Tibial artery (tissue), 4 donors: ENCODE measurements at places on chromosomes 16 and 17.

DNA sequence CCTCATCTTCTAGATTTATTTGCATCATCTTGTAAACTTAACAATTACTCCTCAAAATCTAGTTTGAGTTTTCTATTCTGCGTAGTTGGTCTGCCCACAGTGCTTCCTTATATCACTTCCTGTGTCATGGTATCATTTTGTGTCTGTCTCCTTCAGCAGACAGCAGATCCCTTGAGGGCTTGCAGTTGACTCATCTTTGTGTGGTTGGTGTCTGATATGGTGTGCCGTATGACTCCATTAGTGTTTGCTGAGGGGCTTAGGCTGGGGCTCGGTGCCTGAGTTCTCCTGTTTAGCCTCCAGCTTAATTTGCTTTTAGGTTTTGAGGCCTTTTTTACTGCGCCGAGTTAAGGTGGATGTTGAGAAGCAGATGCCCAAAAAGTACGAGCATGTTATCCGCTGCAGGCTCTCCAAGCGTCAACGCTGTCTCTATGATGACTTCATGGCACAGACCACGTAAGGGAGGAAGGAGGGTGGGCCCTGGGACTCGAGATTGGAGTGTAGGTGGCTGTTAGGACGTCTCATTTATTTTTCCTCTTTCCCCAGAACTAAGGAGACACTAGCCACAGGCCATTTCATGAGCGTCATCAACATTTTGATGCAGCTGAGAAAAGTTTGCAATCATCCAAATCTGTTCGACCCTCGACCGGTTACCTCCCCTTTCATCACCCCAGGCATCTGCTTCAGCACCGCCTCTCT, 16.9 kb downstream of the SRCAP start:
- H3K4me3 ChIP-seq: no peak overlapping the region
- peaks cover 82% of the 10 kb centered on the region for H3K36me3 ChIP-seq
- H3K27ac ChIP-seq: no peak overlapping the region
- DNase-seq: no peak
- H3K27me3 ChIP-seq: no peaks in the 10 kb centered on the region

DNA sequence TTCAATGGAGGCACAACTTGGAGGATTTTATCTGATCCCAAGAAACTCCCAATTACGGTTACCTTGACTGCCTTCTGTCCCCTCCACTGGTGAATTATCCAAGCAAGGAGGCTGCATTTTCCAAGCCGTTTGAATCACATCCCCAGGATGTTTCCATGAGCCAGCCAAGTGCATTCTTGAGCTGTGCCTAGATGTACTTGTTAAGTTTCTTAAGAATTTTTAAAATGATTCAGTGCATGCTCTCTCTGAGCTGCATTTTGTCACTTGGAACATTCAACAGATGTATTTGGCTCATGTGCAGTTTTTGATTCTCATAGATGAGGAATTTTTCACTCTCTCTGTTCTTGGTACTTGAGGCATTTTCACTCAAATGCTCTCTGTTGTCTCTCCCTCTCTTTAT, 202.6 kb upstream of the MYOCD start:
- H3K4me1 ChIP-seq: no peaks in the 10 kb centered on the region
- H3K27ac ChIP-seq: no peak overlapping the region
- no peak overlapping the region for H3K4me3 ChIP-seq
- H3K36me3 ChIP-seq: no peaks in the 10 kb centered on the region
- no peak for DNase-seq

- H3K36me3 ChIP-seq: peaks cover 8% of the 10 kb centered on the region
- no peak for DNase-seq
- H3K4me1 ChIP-seq: peaks cover 6% of the 10 kb centered on the region
These were observed 15.3 kb downstream of the ENGASE start for GRCh38 chr17:79089720-79090442.

DNA sequence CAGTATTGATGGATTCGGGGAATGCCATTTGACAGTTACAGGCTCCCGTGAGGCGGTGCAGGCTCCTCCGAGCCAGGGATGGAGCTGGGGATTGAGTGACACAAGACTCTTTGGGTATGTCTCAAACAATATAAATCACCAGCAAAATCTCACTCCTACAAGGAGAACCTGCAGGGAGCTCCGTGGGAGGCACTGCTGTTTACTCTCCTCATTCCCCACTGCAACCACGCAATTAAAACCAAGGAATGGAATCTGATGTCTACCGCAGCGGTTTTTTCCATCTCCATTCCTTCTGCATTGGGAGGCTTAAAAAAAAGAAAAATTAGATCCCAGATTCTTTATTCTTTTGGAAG, 157.9 kb downstream of the WWOX start:
- no peak overlapping the region for H3K4me3 ChIP-seq
- no peak overlapping the region for H3K27ac ChIP-seq
- H3K36me3 ChIP-seq: no peaks in the 10 kb centered on the region

GRCh38 chr16:31134091-31134571, 1.4 kb downstream of the PRSS8 start:
- peaks cover 42% of the 10 kb centered on the region for H3K36me3 ChIP-seq
- H3K27me3 ChIP-seq: peaks cover 14% of the 10 kb centered on the region
- no peak for DNase-seq
- H3K4me3 ChIP-seq: no peak overlapping the region
- H3K4me1 ChIP-seq: peaks cover 34% of the 10 kb centered on the region

DNA sequence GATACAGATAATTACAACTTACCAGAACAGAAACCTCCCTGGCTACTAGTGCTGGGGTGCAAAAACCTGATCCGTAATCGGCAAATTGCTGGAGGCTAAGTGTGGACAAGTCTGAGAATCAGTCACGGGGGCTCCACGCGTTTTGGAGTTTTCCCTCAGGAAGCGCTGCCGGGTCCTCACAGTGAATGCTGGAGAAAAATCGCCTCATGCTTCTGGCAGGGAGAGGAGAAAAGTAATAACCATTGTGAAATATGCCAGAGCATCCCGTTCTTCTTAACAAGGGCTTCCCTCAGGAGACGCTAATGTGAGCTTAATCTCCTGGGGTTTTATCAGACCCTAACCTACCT, 79.0 kb upstream of the CACNG5 start:
- no peaks in the 10 kb centered on the region for H3K36me3 ChIP-seq
- H3K4me1 ChIP-seq: no peaks in the 10 kb centered on the region
- H3K4me3 ChIP-seq: no peak overlapping the region
- DNase-seq: peak; percentile 11
- no peaks in the 10 kb centered on the region for H3K27me3 ChIP-seq

GRCh38 chr17:82229698-82230608, 1.1 kb downstream of the SLC16A3 start:
- peaks cover 46% of the 10 kb centered on the region for H3K4me1 ChIP-seq
- H3K27ac ChIP-seq: peak overlapping the region; percentile 82
- DNase-seq: peak; percentile 70
- peak overlapping the region; percentile 56 for H3K4me3 ChIP-seq
- no peaks in the 10 kb centered on the region for H3K36me3 ChIP-seq

GRCh38 chr16:23206986-23207385, 24.4 kb downstream of the SCNN1G start:
- H3K4me3 ChIP-seq: no peak overlapping the region
- H3K36me3 ChIP-seq: no peaks in the 10 kb centered on the region
- H3K4me1 ChIP-seq: no peaks in the 10 kb centered on the region
- no peak for DNase-seq

DNA sequence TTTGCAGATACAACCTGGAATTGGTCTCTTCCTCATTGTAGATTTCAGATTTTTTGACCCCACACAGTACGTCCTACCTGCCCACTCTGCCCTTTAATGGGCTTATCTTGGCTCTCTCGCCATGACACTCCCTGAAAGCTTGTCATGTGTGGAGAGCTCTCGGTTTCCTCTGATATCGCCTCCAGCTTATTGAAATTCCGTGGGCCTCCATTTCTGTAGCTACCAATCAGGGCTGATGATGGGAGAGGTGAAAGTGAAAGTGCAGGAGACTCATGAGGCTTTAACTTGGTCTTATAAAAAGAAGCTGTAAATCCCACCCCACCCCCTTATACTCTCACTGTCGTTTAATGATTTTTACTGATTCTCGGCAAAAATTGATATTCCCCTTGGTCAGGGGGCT, 17.7 kb downstream of the HOXB1 start:
- no peaks in the 10 kb centered on the region for H3K4me1 ChIP-seq
- no peaks in the 10 kb centered on the region for H3K27me3 ChIP-seq
- no peak overlapping the region for H3K4me3 ChIP-seq
- no peaks in the 10 kb centered on the region for H3K36me3 ChIP-seq

- no peak for DNase-seq
- no peaks in the 10 kb centered on the region for H3K4me1 ChIP-seq
- H3K36me3 ChIP-seq: no peaks in the 10 kb centered on the region
- H3K4me3 ChIP-seq: no peak overlapping the region
These were observed 356.6 kb downstream of the KCNJ2 start for GRCh38 chr17:70525961-70526360.

- H3K27me3 ChIP-seq: no peaks in the 10 kb centered on the region
- no peaks in the 10 kb centered on the region for H3K4me1 ChIP-seq
- H3K36me3 ChIP-seq: no peaks in the 10 kb centered on the region
- DNase-seq: no peak
- H3K4me3 ChIP-seq: no peak overlapping the region
These were observed 117.3 kb upstream of the CORO6 start for GRCh38 chr17:29740017-29740416.

DNA sequence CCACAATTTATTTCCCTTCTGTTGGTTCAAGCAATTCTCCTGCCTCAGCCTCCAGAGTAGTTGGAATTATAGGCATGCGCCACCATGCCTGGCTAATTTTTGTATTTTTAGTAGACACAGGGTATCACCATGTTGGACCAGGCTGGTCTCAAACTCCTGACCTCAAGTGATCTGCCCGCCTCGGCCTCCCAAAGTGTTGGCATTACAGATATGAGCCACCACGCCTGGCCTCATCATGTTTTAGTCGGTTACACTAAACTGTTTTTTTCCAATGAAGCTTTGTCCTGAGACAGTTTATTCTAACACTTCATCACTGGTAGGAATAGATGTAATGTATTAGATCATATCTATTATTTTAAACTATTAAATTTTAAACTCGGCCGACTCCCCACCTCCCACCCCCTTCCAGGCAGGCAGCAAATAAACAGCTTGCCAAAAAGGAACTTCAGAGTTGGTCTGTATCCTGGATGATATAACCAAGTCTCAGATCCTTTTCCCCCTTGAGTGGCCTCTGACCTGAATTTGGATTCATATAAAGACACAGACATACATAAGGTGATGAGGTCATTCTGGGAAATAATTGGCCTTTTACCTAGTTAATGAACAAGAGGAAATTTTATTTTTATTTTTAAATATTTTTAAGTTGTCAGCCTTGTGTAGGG, 18.4 kb upstream of the CORO6 start:
- no peak overlapping the region for H3K4me3 ChIP-seq
- peak overlapping the region; percentile 69 for H3K27ac ChIP-seq
- H3K4me1 ChIP-seq: peaks cover 70% of the 10 kb centered on the region
